ENCODE measurements at places on chromosomes 3 and 15.

DNA sequence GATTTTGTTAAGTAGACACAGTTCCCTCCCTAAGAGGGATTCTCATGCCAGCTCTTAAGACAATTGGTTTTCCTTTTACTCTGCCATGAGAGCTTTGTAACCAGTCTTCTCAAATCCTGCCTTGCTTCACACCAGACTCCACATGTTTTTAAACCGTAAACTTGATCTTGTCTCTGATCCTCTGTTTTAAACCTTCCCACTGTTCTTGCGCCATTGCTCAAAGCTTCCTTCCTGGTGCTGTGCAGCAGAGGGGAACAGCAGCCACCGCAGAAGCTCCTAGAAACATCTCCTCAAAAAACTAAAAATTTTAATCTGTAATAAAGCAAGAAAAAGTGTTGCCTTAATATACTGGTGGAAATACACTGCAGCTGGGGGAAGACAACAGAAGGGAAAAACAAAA, 154.5 kb upstream of the SATB1 start:
- no peak for DNase-seq

- DNase-seq, result no peak
Measured at GRCh38 chr15:40369474-40369869, 11.5 kb downstream of the DISP2 start.

DNA sequence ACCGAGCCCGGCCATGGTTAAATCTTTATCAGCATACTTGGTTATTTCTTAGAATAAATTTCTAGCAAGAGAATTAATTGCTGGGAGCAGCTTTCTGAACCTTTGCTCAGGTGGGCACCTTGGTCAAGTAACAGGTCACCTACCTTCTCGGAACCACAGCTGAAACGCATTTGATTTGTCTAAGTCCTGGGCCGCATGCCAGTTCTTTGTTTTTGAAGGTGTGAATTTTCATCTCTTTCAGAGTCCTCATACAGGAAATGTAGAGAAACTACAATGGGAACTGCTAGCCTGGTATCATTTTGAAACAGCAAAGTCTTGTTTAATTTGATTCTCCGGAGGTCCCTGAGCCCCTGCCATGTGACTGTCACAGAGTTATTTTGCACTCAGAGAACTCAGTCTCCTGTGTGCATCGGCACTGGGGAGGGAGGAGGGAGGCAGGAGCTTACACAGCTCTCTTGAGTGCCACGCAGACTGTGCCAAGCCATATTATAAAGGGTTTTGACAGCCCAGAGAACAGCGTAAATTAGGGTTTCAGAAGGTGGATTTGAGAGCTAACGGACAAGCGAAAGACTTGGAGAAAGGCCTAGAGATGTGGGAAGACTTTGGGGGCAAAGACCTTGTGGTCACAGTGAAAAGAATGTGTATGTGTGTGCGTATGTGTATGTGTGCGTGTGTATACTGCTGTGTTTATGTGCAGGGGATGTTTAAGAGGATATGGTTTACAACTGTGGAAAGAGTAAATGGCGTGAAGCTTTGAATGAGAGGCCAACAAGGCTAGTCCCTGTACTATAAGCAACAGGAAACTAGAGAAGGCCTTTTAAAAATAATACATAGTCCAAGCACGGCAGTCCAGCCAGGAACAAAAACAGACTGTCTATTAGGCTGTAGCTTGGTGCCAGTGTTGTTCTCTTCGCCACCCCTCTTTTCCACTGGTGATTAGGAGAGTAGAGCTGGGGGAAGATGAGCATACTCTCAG, 61.8 kb upstream of the ATP13A3 start:
- no peak for DNase-seq

DNA sequence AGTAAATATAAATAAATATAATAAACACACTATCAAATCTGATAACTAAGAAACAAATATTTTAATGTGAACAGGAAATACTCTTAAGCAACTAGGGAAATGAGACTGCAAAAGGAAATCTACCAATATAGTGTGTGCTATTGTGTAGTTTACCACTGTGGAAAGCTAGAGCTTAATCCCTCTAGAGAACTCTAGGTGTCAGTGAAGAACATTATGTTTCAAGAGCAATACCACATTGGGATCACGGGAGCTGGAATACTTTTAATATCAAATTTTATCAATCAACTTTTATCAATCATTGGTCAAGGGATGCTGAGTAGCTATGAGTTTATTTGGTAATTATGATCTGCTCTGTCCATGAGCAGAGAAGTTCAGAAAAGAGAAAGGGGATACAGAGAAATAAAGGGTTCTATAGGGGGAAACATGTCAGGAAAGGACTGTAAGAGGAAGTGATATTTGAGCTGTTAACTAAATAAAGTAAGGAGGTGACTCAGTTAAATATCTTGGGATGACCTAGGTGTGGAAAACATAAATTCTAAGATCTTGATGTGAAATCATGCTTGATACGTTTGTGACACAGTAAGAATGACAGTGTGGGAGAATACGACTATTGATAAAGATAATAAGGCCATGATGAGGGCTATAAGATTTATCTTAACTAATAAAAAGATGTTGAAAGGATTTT, 762.2 kb upstream of the ALCAM start:
- DNase-seq, result peak; percentile 24

GRCh38 chr3:37593796-37594195, 267.9 kb upstream of the CTDSPL start:
- DNase-seq, result no peak

DNA sequence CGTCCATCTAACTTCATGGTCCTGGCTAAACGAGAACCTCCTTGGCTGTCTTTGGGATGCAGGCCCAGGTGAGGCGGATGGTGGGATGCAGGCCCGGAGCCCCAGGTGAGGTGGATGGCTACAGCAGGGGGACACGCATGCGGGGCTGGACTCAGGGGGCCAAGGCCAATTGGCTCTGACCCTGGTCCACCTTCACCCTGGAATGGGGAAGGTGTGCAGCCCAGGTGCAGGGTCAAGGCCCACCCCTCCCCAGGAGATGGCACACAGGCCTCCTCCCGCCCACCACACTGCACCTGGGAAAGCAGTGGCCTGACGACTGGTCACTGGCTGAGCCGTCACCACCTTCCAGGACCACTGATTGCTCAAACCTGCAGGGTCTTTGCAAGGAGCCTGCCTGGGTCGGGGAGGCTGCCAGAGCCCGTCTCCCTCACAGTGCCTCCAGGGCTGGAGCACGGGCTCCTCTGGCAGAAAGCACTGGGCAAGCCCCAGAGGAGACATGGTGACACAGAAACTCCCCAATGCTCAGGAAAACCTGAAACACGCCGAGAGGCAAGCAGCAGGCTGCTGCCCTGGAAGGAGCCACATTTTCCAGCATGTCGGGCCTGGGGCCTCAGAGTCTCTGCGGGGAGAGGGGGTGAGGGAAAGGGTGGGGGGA, 159.6 kb downstream of the LRRK1 start:
- DNase-seq, result no peak

- no peak for DNase-seq
Measured at GRCh38 chr3:34988296-34988695, 651.0 kb upstream of the ARPP21 start.

- peak; percentile 70 for DNase-seq
Measured at GRCh38 chr15:101258238-101259144, 6.6 kb upstream of the CHSY1 start.

DNA sequence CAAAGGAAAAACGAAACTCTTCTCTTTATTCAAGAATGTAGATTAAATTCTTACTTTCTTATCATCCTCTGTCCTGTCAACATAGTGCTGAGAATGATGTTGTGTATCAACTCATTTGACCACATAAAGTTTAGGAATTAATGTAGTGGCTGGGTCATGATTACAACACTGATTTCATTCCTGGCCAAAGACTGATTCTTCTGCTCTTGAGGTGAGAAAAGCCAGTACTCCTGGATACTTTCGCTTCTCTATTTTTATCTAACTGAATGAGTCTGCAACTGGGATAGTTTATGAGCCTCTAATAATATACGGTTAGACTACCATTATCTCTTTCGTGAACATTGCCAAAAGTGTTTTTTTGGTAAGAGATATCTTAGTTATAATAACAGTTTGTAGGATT, 173.0 kb downstream of the LPP start:
- DNase-seq, result no peak

DNA sequence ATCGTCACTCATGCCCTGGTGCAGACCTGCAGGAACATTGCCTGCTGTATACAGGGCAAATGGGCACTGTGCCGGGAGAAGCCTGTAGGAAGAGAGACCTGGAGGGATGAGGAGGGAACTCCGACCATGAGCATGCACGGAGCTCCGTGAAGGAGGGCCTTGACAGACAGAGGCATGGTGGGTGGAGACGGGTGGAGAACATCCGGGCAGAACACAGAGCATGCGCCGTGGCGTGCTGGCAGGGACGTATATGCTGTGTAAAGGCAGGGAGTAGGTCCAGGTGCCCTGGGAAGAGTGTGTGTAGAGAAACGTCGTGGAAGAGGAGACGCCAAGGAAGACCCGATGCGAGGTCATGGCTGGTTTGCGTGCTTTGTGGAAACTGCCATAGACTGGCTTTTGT, 133.0 kb upstream of the FAN1 start:
- DNase-seq, result no peak

- no peak for DNase-seq
Measured at GRCh38 chr3:106172780-106173179, 304.0 kb upstream of the CBLB start.

DNA sequence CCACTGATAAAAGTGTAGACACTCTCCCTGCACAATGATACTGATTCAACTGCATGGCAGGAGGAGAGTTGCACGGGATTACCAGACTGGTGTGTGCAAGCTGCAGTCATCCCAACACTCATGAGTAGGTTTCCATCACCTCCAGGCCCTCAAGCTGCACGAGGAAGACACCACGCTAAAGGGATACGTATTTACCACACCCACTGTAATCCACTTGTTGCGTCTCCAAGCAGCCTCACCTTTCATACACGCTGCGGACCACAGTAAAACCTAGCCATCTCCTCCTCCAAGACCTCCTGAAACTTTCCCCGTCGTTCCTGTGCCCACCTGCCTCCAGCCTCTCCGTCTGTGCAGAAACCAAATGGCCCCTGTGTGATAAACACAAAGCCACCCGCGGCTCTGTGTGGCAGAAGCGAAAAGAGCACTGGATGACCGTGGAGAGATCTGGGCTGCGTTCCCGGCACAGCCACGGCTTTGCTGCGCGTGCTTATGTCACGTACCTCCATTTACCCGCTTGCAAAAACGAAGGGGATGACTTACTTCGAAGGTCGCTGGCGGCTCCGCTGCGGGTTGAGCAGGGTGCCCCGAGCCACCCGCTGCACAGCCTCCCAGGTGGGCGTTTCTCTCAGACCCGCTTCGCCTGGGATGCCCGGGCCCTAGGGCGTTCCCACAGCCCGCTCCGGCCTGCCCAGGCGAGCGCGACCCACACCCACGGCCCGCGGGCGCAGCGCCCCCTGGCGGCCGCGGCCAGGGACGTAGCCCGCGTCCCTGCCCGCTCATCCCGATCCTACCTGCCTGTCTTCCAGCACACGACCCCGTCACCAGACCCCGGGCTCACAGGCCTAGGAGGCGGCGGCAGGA, 643 bp downstream of the ABCC5 start:
- DNase-seq, result peak; percentile 61

- no peak for DNase-seq
Measured at GRCh38 chr3:109597444-109597843, 260.1 kb upstream of the DPPA4 start.

DNA sequence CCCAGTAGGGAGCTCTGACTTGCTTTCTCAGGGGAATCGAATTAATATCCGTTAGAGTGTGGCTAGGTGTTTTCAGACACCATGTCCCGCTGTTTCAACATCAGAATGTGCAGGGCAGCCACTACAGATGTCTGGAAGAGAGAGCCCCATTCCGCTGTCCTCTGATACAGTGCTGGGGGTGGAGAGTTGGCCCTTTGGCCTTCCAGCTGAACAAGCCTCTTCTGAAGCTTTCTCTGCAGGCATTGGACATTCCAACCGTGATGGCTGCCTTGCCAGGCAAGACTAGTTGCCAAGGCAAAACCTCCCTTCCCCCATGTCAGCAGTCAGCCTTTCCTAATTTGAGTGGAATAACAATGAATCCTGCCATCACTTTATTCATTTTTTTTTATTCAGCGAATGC, 1.5 kb downstream of the FAH start:
- no peak for DNase-seq

DNA sequence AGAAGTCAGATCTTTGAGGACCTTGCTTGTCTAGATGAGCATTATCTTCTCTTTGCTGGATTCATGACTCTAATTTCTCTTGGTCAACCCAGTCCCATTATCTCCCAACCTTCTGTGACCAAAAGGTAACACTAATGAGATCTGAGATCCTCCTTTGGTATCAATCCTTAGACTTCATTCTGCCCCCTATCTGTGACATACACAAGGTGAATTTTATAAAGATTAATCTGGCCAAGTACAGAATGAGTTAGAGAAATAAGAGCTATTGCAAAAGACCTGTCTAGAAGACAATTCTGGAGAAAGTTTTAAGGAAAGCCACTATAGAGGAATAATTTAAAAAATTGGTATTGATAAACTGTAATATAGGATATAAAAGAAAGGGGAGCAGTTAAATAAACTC, 113.8 kb upstream of the KCNMB2 start:
- DNase-seq, result no peak

DNA sequence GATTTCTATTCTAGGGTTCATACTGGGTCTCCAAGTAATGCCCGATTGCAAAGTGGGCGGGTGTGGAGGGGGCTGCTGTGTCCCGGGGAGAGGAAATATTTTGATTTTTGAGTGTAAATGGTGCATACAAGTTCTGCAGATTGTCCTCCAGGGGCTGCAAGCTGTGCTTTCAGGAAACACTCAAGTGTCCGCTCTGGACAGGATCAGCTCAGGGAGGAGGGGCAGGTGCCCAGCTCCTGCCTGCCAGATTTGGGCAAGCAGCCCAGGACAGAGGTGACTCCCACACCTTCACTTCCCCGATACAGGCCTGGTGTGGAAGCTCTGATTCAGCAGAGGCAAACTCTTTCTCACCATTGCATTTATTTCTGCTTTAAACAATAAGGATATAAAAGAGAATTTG, 142.7 kb downstream of the ALDH1A2 start:
- no peak for DNase-seq

DNA sequence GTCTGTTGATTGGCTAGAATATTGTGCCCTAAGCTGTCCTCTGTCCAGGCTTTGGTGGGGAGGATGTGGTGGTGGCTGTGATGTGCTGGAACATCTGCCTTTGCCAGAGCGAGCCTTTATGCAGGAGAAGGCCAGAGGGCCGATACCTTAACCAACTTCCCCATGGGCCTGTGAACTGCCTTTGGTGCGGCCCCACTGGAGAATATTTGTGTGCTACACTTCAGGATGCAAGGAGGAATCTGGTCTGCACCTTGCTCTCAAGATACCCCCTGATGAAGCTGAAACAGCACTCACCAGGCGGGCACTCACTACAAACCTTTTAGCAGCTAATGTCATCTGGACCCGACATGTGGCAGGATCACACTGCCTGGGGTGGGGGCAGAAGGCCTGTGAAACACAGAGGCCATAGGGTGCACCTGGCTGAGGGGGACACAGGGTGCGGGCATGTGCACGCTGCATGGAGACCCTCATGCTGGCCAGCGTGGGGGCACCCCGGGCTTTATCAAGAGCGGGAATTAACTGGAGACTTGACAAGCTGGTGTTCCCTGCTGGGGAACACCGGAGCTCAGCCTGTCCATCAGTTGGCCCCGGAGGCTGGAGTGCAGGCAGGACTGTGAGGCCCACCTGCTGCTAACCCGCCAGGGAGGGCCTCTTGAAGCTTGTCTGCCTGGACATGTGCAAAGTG, 16.4 kb downstream of the PRR23E start:
- no peak for DNase-seq

All from fibroblast of skin of back (primary cell).